Activated CD4-positive, alpha-beta memory T cell treated with anti-CD3 and anti-CD28 coated beads for 36 hours (primary cell): ENCODE measurements at places on chromosomes 4 and X. TPM values are rescaled to one million over a fixed set of nuclear protein-coding genes. Genes with fewer than 3 reads are reported as not detected.
A peak's percentile ranks its signal among the peaks of the same experiment; 100 is the strongest.

CXCL8 gene
- 0.81 TPM for total RNA-seq

DNA sequence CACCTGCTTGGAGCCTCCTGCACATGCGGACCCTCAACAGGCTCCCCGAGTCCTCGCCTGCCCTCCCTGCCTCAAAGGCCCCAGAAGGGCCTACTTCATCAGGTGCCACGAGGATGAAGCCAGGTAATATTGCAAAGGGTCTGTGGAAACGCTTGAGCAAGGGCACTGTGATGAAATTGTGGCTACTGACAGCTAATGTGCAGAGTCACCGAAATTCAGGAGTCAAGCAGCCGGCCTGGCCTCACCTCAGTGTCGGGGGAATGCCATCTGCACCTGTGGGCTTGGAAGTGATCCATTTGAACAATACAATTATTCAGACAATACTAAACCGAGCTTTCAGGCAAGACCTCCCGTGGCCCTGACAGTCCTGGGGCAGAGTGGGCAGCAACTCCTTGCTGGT, 3.1 kb upstream of the FGFR3 start:
- DNase-seq, result no peak
- H3K27me3 ChIP-seq, result peaks cover 2% of the 10 kb centered on the region
- H3K4me3 ChIP-seq, result no peak overlapping the region
- no peaks in the 10 kb centered on the region for H3K36me3 ChIP-seq
- H3K4me1 ChIP-seq, result no peaks in the 10 kb centered on the region

GRCh38 chr4:140579278-140579677, 10.5 kb upstream of the UCP1 start:
- no peak overlapping the region for H3K27ac ChIP-seq
- no peaks in the 10 kb centered on the region for H3K36me3 ChIP-seq
- DNase-seq, result no peak

- H3K27ac ChIP-seq, result peak overlapping the region; percentile 74
- peak overlapping the region; percentile 60 for H3K4me3 ChIP-seq
- H3K4me1 ChIP-seq, result peaks cover 58% of the 10 kb centered on the region
- H3K36me3 ChIP-seq, result no peaks in the 10 kb centered on the region
- no peaks in the 10 kb centered on the region for H3K27me3 ChIP-seq
These were observed 30.8 kb downstream of the RTL5 start for GRCh38 chrX:72100824-72101351.

DNA sequence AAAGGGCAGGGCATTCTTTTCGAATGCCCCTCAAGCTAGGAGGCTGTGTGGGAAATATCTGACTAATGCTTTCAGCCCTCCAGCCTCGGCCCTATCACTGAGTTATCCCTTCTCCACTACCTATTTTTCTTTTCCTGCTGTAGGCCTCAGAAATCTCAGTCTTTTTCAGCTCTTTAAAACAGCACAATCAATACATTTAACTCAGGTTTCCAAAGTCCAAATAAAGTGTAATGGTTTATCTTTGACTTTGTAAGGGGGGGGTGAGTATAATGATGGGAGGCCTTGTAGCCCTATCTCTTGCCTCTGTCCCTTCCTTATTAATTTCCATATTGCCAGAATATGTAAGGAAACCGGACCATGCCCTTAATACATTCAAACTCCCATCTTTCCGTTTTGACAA, 1.6 kb upstream of the WNK3 start:
- no peaks in the 10 kb centered on the region for H3K36me3 ChIP-seq
- H3K27me3 ChIP-seq, result peaks cover 28% of the 10 kb centered on the region
- no peak overlapping the region for H3K27ac ChIP-seq
- peaks cover 19% of the 10 kb centered on the region for H3K4me1 ChIP-seq

- H3K36me3 ChIP-seq, result no peaks in the 10 kb centered on the region
- no peak overlapping the region for H3K27ac ChIP-seq
- no peaks in the 10 kb centered on the region for H3K4me1 ChIP-seq
- peaks cover 8% of the 10 kb centered on the region for H3K27me3 ChIP-seq
- H3K4me3 ChIP-seq, result no peak overlapping the region
- no peak for DNase-seq
These were observed 12.4 kb downstream of the SHROOM3 start for GRCh38 chr4:76447393-76447851.

ITM2A gene
- 98.1 TPM for total RNA-seq

GRCh38 chrX:57367649-57368048, 81.1 kb downstream of the FAAH2 start:
- H3K27me3 ChIP-seq, result no peaks in the 10 kb centered on the region
- no peak overlapping the region for H3K27ac ChIP-seq
- H3K36me3 ChIP-seq, result peaks cover 21% of the 10 kb centered on the region

GRCh38 chr4:41933997-41934503, 1.2 kb upstream of the TMEM33 start:
- H3K36me3 ChIP-seq, result peaks cover 10% of the 10 kb centered on the region
- DNase-seq, result no peak
- H3K27me3 ChIP-seq, result no peaks in the 10 kb centered on the region
- H3K27ac ChIP-seq, result peak overlapping the region; percentile 62

TRIM75 gene
- not detected for total RNA-seq

DUX4 gene
- total RNA-seq, result not detected

CXorf49 gene
- not detected for total RNA-seq

- no peak overlapping the region for H3K27ac ChIP-seq
- H3K36me3 ChIP-seq, result no peaks in the 10 kb centered on the region
- no peaks in the 10 kb centered on the region for H3K4me1 ChIP-seq
- no peak overlapping the region for H3K4me3 ChIP-seq
These were observed 79.1 kb downstream of the TRAPPC11 start for GRCh38 chr4:183738081-183738673.
